ENCODE measurements at places on chromosomes 12 and 14. TPM values are rescaled to one million over a fixed set of nuclear protein-coding genes. Genes with fewer than 3 reads are reported as not detected.

GRCh38 chr12:18261273-18261672 is at the start of gene PIK3C2G:
TSS of gene PIK3C2G (plus strand) at chr12:18261518. CDS start at chr12:18282082, 20,564 bp downstream.
- DNase-seq: no peak

DNA sequence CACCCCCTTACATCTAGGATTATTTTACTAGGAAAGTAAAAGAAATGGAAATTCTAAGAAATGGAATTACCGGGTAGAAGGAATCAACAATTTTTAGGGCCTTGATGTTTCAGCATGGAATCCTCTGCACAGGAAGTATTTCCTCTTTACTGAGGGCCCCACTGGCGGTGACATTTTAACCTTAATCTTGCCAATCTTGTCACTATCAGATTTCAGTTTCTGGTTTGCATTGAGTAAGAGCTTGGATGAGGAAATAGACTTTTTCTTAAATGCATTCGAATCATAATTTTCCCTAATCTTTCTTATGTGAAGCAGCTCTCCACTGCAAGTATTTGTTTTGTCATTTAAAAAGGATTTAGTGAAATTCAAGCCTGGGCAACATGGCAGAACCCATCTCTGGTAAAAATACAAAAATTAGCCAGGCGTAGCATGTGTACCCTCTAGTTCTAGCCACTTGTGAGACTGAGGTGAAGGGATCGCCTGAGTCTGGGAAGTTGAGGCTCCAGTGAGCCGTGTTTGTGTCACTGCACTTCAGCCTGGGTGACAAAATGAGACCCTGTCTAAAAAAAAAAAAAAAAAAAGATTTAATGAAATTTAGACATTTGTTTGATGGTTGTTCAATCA is 40.7 kb downstream of the TPCN1 start:
- peak; percentile 33 for DNase-seq

GRCh38 chr14:83826838-83827237 is 1703.1 kb upstream of the FLRT2 start:
- DNase-seq: no peak

- DNase-seq: no peak
Observed at GRCh38 chr14:43591776-43592175, 915.3 kb downstream of the FSCB start.

DNA sequence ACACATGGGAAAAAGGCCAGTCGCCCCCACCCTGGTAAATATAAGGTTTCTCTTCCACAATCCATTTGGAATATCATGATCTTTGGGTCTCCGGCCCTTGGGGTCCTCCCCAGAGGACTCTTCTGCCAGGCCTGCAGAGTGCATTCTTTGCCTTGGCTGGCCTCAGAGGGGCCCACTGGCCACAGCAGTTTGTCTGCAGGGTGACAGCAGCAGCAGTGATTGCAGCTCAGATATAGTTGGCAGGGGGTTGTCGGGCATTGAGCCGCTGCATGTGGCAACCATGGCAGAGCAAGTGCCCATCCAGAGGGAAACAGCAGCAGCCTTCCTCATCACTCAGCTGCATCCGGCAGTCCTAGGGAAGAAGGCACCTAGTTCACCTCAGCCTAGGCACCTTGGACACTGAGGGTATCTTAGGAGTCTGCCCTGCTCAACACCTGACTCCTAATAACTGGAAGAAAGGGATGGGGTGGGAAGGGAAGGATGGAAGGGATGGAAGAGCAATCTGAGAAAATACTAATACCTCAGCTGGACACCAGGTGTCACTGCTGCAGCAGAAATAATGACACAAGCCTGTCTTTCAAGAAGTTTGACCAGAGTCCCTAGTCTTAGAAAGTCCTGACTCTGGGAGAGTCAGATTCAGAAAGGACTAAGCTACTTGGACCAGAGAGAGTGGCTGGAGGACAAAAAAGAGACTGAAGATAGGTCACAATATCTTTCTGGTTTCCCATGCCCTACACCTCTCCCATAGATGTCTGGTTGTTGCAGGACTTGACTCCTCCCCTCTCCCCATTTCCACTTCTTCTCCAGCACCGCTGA is 8.9 kb downstream of the AJUBA start:
- no peak for DNase-seq

DNA sequence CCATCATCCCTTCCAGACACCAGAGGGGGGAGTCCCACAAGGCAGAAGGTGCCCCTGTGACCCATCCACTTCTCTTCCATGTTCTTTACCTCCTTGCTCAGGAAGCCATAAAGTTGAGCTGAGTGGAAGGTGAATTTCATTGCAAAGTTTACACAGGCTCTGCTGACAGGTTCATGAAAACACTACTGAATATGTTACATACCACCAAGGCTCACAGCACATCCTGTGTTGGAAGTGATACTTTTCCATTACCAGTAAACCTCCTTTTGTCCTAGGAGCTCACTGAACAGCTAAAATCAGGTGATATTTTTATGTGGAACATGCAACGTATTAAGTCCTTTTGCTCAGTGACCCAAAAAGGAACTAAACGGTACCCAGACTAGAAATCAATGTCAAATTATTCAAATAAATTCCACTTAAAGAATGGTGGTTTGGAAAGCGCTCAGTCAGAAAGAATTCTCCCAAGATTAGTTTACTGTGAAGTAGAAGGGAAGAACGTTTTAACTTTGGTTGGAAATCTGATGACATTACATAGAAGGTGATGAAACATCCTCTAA is 196.2 kb upstream of the NUDT4 start:
- no peak for DNase-seq

- DNase-seq: peak; percentile 14
Observed at GRCh38 chr12:106760184-106760531, 14.3 kb upstream of the RIC8B start.

DNA sequence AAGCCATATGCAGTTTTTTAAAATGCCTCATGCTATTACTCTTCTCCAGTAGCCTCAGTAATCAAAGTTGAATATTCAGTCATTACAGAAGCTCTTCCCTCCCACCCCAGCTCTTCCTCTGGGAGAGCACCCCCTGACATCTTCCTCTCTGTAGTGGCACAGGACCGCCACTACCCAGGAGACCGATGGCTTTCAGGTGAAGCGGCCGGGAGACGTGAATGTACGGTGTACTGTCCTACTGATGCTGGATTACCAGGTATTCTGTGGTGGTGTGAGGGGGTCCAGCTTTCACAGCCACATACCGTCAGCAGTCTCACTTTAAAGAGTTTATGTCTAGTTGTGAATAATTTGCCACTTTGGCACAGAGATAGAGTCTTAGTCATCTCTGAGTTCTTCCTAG is 4.6 kb downstream of the SMARCD1 start:
- no peak for DNase-seq

DNA sequence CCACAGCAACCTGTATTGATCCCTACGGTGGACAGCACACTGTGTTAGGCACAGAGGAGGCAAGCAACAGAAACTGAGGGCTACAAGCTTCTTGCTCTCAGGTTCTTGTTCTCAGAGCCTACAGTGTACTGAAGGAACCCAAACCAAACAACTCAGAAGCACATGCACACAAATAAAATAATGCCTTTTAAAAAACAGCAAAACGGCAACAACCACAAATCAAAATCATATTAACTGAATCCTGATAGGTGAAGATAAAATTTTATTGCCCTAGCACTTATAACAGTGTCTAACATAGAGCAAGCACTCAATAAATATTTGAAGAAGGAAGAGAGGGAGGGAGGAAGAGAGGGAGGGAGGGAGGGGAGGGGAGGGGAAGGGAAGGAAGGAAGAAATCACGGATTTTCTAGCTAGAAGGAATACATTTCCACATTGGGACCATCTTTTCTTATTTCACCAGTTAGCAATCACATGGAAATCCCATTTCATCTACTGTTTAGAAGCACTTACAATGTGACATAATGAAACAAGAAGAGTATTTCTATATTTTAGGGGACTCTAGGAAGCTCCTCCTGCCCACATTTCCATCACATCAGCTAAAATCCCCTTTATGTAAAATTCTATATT is 27.2 kb downstream of the DMAC2L start:
- no peak for DNase-seq

GRCh38 chr12:111330800-111331752 is 37.8 kb downstream of the PHETA1 start:
- no peak for DNase-seq

GRCh38 chr14:23300687-23301223 is 1.9 kb downstream of the PPP1R3E start:
- no peak for DNase-seq

DNA sequence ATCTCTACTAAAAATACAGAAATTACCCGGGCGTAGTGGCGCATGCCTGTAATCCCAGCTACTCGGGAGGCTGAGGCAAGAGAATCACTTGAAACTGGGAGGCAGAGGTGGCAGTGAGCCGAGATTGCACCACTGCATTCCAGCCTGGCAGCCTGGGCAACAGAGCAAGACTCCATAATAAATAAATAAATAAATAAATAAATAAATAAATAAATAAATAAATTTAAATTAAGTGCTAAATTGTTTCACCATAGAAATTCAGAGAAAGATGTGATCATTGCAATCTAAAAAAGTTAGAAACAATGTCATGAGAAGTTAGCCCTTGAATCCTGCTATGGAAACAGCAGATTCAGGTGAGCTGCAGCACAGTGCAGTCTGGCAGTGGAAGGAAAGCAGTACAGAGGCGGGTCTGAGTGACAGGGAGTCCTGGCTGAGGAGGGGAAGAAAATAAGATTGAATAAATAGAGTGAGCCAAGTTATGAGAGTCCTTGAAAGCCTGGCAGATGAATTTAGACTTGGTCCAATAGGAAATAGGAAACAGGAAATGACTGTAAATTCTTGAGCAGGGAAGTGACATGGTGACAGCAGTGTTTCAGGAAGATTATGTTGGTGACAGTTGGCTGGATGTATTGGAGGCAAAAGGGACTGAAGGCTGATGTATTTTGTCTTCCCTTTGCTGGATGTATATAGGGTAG is 241.5 kb downstream of the GXYLT1 start:
- DNase-seq: no peak

DNA sequence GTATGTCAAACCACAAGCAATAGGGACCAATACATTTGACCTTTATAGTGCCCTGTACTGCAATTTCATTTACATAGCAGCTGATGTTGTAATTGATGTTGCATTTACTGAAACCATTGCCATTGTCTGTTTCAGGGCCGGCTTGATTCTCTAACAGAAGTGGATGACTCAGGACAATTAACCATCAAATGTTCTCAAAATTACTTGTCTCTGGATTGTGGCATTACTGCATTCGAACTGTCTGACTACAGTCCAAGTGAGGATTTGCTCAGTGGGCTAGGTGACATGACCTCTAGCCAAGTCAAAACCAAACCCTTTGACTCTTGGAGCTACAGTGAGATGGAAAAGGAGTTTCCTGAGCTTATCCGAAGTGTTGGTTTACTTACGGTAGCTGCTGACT is 216.0 kb downstream of the AKAP6 start:
- no peak for DNase-seq

REM2 gene
- total RNA-seq: 0.39 TPM

KRT75 gene
- total RNA-seq: not detected

GNG2 gene
- 126 TPM for total RNA-seq

NOVA1 gene
- 0.13 TPM for total RNA-seq

GNB3 gene
- 1.6 TPM for total RNA-seq

TCL1B gene
- not detected for total RNA-seq

GRIN2B gene
- total RNA-seq: not detected

SRRM4 gene
- not detected for total RNA-seq

TTC9 gene
- total RNA-seq: 6.6 TPM

AMDHD1 gene
- 0.21 TPM for total RNA-seq

HNF1A gene
- total RNA-seq: not detected

All from activated T-helper 1 cell treated with anti-CD3 and anti-CD28 coated beads, Interleukin-12 subunit alpha, Interleukin-12 subunit beta, Interleukin-2, Interleukin-4 antibody, amounts not matched to agents 30 ng/mL and 10 ng/mL and 1 ng/mL, durations not matched to agents 14 hours and 24 hours and 36 hours (primary cell).